GM10248 (cell line): ENCODE measurements at places on chromosomes 12 and 14.

- DNase-seq, result no peak
Measured at GRCh38 chr14:94018308-94018707, 7.8 kb upstream of the OTUB2 start.

DNA sequence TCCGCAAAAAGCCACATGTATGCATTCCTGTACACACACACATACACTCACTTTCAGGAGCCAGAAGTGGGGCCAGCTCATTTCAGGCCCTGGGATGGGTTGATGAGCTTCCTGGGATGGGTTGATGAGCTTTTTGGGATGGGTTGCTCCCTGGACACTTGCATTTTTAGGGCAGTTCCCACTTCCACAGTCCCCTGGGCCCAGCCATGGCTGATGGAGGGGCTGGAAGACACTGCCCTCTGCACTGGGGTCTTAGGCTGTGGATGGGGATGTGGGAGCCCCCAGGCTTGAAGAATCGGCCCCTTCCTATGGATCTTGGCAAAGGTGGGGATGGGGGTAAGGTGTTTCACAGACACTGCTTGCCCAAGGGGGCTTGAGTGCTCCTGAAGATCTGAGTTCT, 12.7 kb downstream of the ACVRL1 start:
- no peak for DNase-seq

DNA sequence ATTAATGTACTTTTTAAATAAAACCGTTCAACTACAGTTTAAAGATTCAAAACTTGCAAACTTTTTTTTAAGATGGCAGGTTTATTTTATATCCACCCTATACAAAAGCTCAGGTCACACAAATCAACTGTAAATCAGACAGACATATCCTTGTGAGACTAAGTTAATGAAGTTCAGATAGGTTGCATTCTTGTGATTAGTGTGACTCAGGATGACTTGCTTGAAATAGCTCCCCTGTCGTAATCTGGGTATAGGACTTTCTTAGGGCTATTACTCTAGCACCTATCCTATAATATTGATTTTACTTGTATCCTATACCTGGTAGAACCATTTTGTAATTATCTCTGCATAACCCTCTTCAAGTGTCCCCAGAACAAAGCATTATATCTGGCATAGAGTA, 9.5 kb upstream of the PRKD1 start:
- DNase-seq, result no peak

- no peak for DNase-seq
Measured at GRCh38 chr14:33375786-33376185, 437.1 kb downstream of the NPAS3 start.

- DNase-seq, result no peak
Measured at GRCh38 chr12:5614256-5614655, 182.3 kb downstream of the NTF3 start.

- DNase-seq, result no peak
Measured at GRCh38 chr12:65894088-65894487, 69.8 kb downstream of the HMGA2 start.

DNA sequence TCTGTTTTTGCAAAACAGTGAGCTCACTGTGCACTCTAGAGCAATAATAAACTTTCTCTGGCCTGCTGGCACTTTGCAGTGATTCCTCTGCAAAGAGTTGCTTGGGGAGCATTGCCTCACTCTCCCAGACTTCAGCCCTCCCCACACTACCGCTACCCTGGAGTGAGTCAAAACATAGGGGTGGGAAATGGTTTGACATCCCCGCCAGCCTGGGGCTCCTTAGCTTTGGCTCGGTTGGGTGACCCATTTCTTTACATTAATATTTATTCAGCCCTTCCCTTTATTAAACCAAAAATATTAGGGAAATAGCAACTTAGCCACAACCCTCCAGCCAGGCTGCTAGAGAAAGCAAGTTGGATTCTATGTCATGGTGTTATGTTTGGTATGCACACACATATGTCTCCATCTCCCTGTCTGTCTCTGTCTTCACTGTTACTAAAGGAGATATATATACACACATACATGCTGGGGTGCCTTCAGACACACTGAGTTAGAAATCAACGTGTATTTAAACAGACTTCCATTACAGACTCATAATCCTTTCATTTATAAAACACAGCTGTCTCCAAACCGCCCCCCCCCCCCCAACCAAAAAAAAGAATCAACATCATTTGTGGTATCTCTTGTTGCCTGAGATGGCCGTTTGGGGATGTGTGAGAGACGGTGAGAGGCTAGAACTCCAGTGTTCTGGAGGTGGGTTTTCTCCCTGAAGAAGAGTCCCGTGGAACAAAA, 3.4 kb upstream of the IRF2BPL start:
- DNase-seq, result no peak
